ENCODE measurements at places on chromosomes 12 and 14. TPM values are rescaled to one million over a fixed set of nuclear protein-coding genes. Genes with fewer than 3 reads are reported as not detected.

GRCh38 chr14:105857826-105858675, 331.7 kb downstream of the TMEM121 start:
- DNase-seq = no peak

DNA sequence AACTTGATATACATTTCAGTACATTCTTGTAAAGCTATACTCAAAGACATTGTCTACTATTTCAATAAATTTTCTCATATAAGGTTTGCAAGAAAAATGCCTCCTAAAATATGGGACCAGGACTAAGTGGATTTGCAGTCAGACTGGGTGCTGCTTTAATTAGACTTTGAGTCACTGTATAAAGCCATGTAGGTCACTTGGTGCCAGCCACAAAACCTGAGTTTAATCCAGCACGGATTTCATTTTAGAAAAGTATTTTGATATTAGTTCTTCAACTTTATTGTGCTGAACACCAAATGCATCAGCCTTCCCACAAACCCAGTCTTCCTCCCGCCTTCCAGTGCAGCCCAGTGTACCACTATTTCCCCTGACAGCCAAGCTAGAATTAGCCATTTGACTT, 9.9 kb upstream of the NID2 start:
- peak; percentile 49 for DNase-seq

GRCh38 chr12:30329281-30329680, 366.4 kb downstream of the IPO8 start:
- peak; percentile 14 for DNase-seq

DNA sequence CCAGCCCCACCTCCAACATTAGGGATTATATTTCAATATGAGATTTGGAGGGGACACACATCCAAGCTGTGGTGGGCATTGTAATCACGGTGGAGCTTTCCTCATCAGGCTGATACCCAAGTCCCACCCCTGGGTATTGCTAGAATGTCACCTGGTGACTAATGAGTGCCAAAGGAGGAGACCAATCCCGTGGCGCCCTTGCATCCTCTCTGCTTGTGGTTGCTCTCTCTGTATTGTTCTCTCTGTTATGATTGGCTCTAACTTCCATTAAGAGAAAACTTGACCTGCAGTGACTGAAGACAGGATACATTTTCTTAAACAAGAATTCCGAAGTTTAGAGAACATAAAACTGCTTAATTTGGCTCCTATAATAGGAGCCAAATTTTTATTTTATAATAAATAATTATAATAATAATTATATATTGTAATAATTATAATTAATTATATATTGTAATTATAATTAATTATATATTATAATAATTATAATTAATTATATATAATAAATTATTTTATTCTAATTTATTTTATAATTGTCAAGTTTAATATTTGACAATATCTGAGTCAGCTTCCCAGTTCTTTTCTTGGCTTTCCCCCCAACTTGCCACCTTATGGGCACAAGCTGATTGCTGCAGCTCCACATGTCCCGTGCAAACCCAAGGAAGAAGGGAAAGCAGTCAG, 420.1 kb downstream of the DIO2 start:
- no peak for DNase-seq

DNA sequence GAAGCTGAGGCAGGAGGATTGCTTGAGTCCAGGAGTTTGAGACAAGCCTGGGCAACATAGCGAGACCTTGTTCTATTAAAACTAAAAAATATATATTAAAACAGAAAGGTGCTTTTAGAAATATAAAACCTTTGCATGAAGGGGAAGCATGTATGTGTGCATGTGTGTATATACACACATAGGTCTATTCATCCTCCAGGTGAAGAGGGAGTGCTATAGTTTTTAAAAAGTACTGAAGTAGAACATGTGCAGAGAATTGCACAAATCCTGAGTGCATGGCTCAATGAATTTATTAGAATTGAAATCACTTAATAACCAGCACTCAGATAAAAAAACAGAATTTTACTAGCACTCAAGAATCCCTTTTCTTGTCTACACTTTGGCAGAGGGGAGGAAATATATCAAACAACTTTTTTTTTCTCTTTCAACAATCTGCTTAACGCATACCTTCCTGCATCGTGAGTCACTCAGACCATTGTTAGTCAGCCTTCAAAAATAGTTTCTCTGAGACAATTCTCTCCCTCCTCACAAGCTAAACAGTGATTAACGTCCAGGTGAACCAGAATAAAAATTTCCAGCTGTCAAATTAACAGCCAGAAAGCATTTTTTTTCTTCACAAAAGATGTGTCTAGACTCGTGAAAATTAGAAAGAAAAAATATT, 17.7 kb upstream of the NEDD1 start:
- DNase-seq = peak; percentile 83

DNA sequence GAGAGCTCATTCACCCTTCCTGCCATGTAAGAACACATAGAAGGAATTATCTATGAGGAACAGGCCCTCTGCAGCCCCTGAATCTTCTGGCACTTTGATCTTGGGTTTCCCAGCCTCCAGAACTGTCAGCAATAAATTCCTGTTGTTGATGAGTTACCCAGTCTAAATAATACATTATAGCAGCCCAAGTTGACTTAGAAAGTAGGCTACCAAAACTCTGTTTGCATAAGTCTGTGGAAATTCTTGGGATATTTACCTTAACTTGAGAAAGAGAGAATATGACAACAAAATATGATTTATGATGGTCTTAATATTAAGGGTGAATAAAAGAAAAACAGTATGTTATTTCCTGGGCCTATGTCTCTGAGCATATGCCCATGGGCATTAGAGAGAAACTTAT, 433.0 kb upstream of the LMO3 start:
- no peak for DNase-seq

DNA sequence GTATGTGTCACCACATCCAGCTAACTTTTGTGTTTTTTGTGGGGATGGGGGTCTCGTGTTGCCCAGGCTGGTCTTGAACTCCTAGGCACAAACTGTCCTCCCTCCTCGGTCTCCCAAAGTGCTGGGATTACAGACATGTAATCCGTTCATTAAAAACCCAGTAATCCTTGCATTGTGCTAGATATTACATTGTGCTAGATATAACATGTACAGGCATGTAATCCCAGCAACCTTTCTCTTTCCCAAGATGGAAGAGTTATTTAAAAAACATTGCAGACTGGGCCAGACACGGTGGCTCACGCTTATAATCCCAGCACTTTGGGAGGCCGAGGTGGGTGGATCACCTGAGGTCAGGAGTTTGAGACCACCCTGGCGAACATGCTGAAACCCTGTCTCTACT, 19.7 kb downstream of the ELK3 start:
- no peak for DNase-seq

DNA sequence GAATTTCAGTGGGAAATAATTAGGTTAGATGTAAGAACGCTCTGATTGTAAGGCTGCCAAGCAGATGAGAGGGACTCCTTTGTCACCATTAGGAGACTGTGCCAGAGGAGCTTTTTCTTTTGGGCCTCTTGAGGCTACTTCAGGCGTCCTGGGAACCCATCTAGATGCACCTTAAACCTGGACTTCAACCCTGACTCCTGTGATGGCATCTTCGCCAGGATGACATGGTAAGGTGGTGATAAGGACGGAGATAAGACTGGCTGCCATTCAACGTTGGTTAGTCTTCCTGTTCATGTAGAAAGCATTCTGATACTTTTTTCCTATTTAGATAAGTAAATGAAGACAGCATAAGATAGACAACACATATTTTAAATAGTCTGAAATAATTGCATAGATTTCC, 36.3 kb downstream of the STK38L start:
- no peak for DNase-seq

GRCh38 chr12:57169046-57169795, 21.8 kb upstream of the LRP1-AS start:
- DNase-seq = no peak

DNA sequence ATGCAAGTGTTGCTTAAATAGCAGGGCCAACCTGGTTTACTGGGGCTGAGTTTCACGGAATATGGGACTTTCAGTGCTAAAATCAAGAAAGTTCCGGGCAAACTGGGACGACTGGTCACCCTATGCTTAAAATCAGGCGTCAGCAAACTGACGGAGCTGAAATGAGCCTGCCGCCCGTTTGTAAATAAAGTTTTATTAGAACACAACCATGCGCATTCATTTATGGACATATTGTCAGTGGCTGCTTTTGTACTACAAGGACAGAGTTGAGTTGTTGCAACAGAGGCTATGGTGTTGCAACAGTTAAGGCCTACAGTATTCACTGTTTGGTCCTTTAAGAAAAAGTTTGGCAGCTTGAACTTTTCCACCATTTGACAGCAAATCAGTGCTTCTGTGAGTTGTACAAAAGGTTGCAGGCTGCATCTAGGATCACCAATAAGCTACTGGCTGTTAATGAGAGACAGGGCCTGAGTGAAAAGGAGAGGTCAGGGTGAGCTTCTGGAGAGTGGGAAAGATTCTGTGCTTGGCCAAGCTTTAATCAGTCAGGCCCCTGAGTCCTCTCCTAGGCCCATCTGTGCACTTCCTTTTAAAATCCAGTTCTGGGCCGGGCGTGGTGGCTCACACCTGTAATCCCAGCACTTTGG, 13.3 kb downstream of the SELPLG start:
- DNase-seq = no peak

DNA sequence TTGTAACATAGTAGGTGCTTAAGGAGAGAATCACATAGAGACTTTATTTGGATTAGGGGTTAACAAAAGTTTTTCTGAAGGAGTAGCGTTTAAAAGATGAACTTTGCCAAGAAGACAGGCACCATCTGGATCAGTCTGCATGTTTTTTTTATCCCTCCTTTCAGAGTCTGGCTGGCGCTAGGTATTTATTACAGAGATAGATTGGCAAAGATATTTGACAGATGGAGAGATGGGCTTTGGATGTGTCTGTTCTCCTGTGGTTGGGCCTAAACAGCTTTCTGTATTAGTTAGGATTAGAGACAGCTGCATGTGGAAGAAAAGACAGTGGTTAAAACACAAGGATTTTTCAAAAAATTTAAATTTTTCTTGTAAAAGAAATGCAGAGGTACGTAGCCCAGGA, 133.9 kb downstream of the C12orf75 start:
- DNase-seq = no peak

DNA sequence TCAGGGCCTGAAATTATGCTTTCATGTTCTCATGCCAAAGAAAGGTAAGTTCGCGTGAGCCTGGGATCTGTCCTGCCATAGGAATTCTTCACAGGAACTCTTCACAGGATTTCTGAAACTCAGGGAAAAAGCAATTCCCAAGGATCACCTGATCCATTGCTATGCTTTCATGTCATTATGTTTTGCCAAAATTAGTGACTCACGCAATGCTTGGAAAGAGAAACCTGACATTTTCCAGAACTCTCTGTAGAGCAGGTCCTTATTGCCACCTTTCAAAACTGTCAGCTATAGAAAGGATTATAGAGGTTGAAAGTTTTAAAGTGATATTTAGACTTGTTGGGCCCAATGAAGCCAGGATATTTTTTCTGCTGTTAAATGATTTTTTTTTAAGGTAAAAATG, 6.3 kb upstream of the KCNJ8 start:
- DNase-seq = no peak

- no peak for DNase-seq
Measured at GRCh38 chr12:116317986-116318575, 40.6 kb upstream of the MED13L start.

- DNase-seq = no peak
Measured at GRCh38 chr12:19205120-19205519, 75.6 kb downstream of the PLEKHA5 start.

DNA sequence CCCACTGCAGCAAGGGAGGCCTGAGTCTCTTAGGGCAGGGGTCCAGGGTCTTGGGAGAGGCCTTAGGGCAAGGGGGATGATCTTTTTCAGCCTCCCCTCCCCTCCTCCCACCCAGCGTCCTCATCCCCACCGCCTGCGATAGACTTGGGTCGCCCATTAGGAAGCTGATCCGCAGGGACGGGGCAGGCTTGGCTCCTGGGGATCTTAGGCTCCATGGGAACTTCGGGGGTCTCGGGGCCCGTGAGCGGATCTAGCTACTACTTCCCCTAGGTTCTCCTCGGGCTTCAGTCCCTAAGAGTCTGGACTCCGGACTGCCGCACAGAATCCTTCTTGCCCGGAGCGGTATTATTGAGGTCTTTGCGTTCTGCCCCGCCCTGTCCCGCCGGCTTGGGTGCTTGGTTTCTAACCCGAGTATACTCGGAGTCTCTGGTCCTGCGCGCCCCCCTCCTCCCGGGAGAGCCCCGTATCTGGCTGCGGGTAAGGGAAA, 2.2 kb upstream of the PTHLH start:
- DNase-seq = no peak

DNA sequence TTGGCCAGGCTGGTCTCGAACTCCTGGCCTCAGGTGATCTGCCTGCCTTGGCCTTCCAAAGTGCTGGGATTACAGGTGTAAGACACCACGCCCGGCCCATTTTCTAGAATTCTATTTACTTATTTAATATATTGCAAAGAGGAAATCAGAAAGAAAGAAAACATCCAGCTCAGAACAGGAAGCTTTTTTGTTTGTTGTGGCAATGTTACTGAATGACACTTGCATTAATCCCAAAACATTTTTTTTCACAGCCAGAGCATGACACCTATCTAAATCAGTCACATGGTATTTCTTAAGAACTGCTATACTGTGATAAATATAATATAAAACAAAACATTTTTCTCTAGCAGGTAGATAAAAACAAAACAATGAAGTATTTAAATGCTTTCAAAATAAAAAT, 12.6 kb downstream of the CFL2 start:
- DNase-seq = no peak

GRCh38 chr12:69688471-69689427, 10.4 kb downstream of the BEST3 start:
- peak; percentile 94 for DNase-seq

DNA sequence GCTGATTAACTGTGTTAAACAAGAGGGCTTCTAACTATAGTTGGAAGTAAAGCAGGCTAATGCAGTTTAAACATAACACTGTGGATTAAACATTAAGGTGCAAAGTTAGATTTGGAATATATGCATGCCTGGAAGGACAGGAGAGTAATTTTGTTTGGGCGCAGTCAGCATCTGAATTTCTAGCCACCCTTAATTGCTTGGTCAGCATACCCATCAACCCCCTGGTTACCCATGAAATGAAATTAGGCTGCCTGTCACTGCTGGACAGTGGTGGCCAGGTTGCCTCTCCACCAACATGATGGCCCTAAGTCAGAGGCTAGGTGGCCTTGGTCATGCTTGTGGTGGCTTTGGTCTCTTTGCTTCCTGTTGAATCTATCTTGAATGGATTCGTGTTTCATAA, 30.0 kb upstream of the PTPRB start:
- DNase-seq = no peak

LRTM2 gene
- not detected for total RNA-seq

RHOJ gene
- total RNA-seq = 1.8 TPM

KRT77 gene
- not detected for total RNA-seq

SCARB1 gene
- 38.0 TPM for total RNA-seq

SMIM41 gene
- total RNA-seq = not detected

BBOF1 gene
- 5.0 TPM for total RNA-seq

RBM19 gene
- total RNA-seq = 7.9 TPM

RD3L gene
- not detected for total RNA-seq

CLEC4C gene
- total RNA-seq = not detected

Measured in M059J (cell line).